ENCODE measurements at places on chromosomes 13 and 19.
A peak's percentile ranks its signal among the peaks of the same experiment; 100 is the strongest.

GRCh38 chr19:53057904-53058580, 13.5 kb downstream of the ERVV-2 start:
- DNase-seq: no peak

DNA sequence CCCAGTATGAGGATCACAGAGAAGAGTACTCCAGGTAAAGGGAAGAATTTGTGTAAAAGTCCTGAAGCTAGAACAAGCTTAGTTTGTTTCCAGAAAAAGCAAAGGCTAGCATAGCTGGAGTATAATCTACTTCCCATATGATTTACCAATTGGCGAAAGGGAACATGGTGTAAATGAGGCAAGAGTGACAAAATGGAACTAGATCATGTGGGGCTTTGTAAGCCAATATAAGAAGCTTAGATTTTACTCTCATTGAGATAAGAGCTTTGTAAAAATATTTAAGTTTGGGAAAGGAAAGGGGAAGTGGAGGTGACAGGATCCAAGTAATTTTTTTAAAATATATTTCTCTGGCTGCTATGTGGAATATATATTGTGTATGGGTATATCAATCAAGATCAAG, 234.9 kb downstream of the KCTD12 start:
- no peak for DNase-seq

- DNase-seq: no peak
Observed at GRCh38 chr13:45859705-45860104, 8.2 kb upstream of the SIAH3 start.

GRCh38 chr13:28423010-28423409, 71.9 kb downstream of the FLT1 start:
- DNase-seq: peak; percentile 17

DNA sequence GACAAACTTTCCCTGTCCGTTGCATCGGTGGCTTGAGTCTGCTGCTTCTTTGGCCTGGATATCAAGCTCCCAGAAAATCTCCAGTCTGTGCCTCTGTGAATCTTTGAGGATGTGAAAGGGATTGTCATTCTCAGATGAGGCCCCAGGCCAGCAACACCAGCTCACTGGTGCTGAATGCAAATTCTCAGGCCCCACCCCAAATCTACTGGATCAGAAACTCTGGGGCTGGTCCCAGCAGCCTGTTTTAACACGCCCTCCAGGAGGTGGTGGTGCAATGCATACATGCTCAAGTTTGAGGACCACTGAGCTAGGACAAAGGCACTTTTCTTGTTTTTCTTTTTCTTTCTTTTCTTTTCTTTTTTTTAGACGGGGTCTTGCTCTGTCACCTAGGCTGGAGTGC, 23.6 kb downstream of the TNFSF11 start:
- DNase-seq: no peak
